ENCODE measurements at places on chromosomes 3 and 15.

DNA sequence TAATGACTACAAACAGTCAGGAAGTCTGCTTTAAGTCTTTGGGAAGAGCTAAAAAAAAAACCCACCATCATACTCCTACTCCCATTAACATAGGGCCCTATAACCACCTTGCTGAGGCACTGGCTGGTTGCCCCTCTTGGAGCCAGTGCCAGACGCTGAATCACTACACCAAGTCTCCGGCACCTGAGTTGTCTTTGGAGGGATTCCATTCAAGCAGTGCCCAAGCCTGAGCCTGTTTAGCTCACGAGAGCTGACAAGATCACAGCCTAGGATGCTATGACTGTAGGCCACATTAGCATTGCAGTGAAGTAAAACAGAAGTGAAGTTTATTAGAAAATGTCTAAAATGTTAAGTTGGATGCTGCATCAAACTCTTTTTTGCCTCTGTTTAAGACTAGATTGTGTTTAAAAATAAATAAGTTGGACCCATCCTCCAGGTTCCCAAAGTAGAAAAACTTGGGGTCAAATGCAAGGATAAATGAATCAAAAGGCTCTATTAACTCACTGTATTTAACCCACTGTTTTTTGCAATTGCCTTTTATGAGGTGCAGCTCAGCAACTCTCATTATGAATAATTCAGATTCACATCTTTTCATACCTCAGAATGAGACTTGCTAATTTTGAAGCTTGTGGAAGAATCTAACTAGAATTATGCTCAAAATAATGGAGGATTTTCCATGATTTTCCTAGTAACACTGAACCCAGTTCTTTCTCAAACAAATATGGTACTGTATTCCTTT is 461.9 kb downstream of the FOXP1 start:
- no peak for DNase-seq

DNA sequence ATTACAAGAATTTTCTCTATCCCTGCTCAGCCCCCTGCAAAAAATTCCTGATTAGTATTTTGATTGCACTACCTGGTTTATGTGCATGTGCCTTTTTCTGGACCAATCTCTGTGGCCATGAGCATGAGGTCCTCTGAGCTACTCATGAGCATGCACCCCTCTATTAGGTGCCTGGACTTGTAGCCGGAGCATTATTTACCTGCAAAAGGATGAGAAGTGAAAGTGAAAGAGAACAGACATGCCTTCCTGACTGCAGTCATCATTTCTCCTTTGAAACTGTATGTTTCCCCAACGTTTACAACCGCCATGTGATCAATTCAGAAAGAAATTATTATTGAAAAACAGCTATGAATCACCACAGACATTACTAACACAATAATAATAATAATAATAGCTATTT is 1008.8 kb downstream of the ROBO2 start:
- DNase-seq, result peak; percentile 8

DNA sequence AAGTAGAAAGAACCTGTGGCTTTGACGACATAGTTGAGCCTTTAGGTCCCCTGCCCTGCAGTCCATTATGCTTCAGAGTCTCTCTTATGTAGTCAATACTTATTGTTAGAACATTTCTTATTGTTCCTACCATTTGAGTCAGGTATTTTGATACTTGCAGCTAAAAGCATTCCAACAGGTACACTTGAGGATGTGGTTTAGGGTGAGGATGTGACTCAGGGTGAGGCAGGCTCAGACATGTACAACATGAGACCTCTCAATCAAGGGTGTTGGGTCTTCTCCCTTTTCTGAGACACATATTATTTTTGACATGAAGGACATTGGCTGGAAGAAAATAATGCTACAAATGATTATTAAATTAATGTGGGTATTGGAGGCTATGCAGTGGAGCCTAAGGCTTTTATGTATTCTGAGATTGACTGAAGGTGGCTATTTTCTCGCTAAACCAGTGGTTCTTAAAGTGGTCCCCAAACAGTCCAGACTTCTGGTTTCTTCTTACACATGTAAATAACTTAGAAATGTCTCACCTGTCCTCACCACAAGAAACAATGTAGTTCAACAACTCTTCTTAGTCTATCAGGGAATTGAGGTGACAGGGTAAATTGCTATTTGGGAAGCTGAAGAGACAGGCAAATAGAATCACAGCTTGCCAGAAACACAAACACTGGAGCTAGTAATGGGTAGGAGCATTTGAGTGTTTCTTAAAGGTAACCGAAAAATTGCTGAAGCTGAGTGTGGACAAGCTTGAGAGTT is 135.5 kb upstream of the ZPLD1 start:
- no peak for DNase-seq

GRCh38 chr15:39629371-39629770 is 48.5 kb downstream of the THBS1 start:
- no peak for DNase-seq

DNA sequence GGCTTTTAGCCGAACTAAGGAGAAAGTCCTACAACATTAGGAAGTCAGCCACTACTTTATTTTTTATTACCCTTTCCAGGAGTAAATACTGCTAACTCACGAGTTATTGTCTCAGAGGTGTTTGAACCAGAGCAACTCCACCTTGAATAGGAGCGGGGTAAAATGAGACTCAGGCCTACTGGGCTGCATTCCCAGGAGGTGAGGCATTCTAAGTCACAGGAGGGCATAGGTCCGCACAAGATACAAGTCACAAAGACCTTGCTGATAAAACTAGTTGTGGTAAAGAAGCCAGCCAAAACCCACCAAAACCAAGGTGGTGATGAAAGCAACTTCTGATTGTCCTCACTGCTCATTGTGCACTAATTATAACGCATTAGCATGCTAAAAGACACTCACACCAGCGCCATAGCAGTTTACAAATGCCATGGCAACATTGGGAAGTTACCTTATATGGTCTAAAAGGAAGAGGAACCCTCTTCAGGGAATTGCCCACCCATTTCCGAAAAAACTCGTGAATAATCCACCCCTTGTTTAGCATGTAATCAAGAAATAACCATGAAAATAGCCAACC is 555.9 kb downstream of the IGSF11 start:
- DNase-seq, result no peak

- no peak for DNase-seq
Observed at GRCh38 chr3:31102196-31102879, 207.9 kb upstream of the GADL1 start.

DNA sequence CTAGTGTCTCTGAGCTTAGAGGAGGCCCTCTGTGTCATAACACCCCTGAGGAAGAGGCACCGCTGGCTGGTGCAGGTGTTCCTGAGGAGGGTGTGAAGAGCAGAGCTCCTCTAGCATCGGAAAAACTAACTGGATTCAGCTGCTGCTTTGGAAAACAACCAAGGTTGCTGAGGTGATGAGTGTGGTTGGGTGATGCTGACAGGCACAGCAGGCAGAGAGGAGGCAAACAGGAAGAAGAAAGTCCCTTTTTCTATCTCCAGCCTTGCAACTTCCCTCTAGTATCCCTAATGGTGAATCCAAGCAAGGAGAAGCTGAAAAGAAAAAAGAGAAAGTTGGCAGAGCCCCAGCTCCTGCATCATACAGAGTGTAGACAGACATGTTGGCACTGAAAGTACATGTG is 3.8 kb upstream of the OR4F15 start:
- DNase-seq, result no peak

DNA sequence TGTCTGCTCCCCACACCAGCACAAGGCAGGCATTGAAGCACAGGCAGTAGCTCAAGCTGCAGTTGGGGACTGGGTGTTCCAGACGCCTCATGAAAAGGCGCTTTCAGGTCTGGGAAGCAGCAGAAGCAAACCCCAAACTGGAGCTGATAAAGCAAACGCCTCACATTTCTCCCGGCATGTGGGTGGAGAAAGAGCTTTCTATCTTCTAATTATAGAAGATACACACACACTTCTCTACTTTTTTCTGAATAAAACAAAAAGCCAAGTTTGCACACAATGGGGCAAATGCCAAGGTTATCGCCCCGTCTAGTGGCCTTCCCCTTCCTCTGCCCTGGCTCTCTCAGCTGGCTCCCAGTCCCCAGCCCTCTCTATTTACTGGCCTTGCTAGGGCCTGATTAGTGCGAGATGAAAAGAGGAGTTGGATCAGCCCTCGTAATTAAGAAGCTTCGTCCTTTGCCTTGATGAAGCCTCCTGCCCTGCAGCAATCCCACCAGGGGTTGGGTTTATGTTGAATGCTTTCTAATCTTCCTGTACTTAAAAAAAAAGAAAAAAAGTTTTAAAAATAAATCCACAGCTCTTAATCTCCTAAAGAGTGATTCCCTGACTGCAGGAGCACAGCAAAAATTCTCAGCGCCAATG is 120.2 kb downstream of the MEGF11 start:
- no peak for DNase-seq

DNA sequence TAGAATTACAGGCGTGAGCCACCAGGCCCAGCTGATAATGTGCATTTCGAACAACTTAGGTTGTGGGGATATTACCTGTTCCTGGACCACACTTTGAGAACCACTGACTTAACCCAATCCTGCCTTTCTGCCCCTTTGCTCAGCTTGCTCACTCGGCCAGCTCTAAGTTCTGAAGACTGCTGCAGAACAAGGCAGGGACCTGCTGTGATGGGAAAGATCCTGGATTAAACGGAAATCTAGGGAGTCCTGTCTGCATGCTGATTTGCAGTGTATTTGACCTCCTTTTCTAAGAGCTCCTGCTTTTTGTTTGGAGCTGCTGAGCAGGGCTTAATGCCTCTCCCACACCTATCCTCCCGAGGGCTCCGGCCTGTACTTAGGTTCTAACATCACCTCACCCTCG is 2.9 kb downstream of the LTK start:
- no peak for DNase-seq

DNA sequence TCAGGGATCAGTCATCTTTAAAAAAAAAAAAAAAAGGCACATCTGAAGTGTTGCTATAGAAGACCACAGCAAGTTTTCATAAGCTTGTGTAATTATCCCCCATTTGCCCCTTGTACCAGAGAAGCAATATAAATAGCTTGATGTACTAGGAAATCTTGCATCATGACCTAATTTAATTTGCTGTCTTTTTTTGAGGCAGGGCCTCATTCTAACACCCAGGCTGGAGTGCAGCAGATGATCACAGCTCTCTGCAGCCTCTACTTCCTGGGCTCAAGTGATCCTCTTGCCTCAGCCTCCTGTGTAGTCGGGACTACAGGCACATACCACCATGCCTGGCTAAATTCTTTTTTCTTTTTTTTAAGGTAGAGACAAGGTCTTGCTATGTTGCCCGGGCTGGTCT is 88.7 kb downstream of the ARIH1 start:
- DNase-seq, result no peak

DNA sequence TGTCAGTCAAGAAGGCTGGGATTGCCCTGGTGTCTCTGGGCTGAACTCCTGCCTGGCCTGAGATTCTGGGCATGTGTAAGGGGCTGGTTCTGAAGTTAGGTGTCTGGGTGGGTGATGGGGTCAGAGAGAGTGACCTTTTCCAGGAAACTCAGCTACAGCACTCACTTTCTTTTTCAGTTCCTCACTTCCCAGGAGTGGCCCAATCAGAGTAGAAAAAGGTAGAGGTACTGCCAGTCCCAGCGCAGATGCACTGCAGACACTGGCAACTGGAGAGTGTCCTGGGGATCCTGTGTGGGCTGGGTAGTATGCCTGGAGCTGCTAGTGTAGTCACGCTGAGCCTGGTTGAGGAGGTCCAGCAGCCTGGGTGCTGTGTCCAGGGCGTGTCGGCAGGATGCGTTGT is 46.5 kb upstream of the APEH start:
- DNase-seq, result no peak

DNA sequence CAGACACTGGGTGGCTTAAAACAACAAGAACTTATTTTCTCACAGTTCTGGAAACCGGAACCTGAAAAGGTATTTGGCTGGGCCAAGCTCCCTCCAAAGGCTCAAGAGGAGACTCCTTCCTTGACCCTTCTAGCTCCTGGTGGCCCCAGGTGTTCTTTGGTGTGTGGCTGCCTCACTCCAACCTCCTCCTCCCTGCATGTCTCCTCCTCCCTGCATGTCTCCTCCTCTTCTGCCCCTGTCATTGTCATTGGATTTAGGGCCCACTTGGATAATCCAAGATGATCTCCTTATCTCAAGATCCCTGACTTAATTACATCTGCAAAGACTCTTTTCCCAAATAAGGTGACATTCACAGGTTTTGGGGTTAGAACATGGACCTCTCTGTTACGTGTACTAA is 69.8 kb upstream of the MFGE8 start:
- DNase-seq, result no peak

- no peak for DNase-seq
Observed at GRCh38 chr3:20403986-20404740, 218.2 kb upstream of the SGO1 start.

GRCh38 chr15:89187986-89188514 is 33.3 kb downstream of the RLBP1 start:
- DNase-seq, result no peak

DNA sequence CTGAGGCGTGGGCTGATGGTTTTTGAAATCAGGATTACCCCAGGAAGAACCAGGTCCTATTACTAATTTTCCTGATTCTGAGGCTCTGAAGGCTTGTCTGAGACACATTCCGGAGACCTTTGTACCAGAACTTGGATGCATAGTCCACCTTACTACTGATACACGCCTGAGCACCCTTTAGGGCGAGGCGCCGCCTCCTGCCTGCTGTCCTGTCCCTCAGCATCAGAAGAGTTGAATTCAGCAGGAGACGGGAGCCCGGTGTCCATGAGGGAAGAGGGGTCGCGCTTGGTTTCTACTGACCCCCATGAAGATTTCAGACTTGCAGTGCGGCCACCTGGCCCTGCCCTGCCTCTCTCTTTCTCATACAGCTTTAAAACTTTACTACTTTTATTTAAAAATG is 49.9 kb downstream of the KLF13 start:
- no peak for DNase-seq

DNA sequence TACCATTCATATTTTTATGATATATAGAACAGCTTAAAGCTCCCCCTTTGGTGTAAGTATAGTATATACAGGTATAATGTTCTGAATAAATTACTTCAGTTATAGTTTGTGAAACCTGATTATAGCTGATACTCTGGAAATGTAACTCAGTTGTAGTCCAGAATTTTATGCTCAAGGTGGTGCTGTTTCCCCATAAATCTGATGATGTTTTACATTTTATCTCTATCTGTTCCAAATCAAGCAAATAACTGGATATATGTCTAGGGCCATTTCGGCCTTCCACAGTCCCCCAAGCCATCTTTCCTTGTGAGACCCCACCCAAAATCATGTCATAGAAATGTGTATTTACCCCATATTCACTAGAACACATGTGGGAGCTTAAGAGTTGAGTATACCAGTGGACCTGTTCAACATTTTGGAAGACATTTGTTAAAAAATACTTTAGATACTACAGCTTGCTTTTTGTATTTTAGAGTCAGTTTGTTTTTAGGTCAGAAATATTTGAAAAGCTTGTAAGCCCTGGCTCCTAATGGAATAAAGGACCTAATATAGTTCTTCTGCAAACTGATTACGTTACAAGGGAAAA is 107.1 kb downstream of the ATG7 start:
- DNase-seq, result peak; percentile 76

DNA sequence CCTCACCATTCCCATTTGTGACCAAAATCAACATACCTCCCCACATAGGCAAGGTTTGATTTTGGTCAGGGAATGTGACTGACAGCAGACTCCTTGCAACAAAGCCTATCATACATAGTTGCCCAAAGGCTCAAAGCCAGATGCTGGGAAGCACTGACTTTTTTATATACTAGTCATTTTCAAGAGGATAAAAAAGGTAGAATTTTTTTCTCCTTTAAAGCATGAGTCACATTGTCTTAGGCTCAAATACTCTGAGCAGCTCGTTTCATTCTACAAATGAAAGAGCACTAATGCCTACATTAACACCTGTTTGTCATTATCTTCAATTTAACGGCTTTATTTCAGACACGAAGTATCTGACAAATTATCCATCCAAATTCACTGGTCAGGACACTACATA is 36.2 kb downstream of the ICE2 start:
- DNase-seq, result no peak

Data from fibroblast of villous mesenchyme (primary cell).